ENCODE measurements at places on chromosomes 4 and X.
A peak's percentile ranks its signal among the peaks of the same experiment; 100 is the strongest.

GRCh38 chrX:21255032-21255618, 119.1 kb upstream of the CNKSR2 start:
- no peak for DNase-seq

GRCh38 chrX:29145316-29145715, 558.1 kb downstream of the IL1RAPL1 start:
- no peak for DNase-seq

DNA sequence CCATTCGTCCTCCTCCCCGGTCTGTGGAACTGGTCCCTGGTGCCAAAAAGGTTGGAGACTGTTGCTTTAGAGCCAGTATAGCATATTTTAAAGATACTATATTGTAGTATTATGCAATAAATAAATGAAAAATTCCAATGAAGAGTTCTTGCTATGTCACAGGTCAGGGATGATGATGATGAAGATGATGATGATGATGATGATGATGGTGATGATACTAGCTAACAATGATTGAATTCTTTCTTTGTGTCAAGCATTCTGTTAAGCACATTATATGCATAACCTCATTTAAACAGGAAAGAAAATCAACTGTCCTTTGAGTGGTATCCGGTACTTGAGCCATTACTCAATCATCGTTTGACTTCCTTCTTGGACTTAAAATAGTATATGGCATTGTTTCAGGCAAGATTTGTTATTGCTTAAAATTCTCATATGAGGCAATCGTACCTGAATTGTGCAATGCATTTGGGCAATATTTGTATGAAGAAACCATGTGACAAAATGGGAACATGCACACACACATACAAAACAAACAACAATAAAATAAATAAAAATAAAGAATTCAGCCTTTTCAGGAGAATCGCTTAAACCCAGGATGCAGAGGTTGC, 22.8 kb upstream of the TLR2 start:
- no peak for DNase-seq

- peak; percentile 14 for DNase-seq
Measured at GRCh38 chr4:123120473-123120872, 198.1 kb upstream of the NUDT6 start.

GRCh38 chr4:42401171-42401570, 3.9 kb downstream of the SHISA3 start:
- DNase-seq, result no peak

- DNase-seq, result no peak
Measured at GRCh38 chr4:56681853-56682525, 893 bp upstream of the HOPX start.
